ENCODE measurements at places on chromosomes 12 and 14.

- no peak for DNase-seq
Measured at GRCh38 chr14:95489214-95490137, 27.0 kb downstream of the SYNE3 start.

- DNase-seq: no peak
Measured at GRCh38 chr12:58529114-58529665, 391.1 kb downstream of the LRIG3 start.

DNA sequence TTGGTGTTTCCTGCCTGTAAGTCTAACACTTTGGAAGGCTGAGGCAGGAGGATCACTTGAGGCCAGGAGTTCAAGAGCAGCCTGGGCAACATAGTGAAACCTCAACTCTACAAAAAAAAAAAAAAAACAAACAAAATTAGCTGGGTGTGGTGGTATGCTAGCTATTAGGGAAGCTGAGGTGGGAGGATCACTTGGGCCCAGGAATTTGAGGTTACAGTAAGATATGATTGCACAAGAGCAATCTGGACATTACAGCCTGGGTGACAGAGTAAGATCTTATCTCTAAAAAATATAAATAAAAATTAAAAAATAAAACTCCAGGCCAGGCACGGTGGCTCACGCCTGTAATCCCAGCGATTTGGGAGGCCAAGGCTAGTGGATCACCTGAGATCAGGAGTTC, 39.8 kb upstream of the CMKLR1 start:
- no peak for DNase-seq

DNA sequence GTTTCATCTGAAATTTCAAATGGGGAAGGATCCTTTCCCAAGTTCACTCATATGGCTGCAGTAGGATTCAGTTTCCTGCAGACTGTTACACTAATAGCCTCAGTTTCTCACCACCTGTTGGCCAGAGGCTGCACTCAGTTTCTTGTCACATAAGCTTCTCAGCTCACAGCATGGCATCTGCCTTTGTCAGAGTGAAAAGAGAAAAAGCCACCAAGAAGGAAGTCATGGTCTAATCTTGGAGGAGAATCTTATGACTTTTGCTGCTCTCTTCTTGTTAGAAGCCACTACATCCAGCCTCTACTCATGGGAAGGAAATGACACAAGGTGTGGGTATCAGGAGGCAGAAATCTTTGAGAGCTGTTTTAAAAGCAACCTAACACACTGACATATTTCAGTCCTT, 39.4 kb upstream of the BTG1 start:
- DNase-seq: peak; percentile 79

DNA sequence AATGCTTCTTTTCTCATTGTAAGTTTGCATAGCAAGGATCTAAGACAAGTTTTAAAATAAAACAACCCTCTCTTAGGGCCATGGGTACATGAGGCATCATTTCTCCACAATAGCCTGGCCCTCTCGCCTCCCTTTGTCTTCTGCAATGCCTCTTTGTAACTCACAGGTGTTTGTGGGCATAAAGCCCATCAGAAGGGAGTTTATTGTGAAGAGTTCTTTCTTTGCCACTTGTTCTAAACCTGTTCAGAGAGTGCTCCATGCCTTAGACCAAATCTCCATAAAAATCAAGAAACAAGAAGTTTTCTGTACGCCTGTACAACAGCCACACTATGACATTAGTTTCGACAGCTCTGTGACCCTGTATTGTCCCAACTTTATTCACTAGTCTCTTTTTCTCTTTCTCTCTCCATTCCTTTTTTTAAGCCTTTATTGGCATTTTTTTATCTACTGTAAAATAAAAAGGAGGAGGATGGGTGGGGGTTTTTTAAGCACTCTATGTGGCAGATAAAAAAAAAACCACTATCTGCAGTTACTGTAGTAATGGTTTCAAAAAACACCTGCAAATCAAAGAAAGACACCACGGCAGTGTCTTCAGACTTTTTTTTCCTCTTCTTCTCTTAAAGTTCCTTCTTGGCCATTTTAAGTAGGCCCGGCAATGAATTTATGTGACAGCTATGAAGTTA, 1.6 kb downstream of the C12orf42 start:
- DNase-seq: peak; percentile 21

GRCh38 chr14:55426891-55427290, 13.5 kb downstream of the TBPL2 start:
- no peak for DNase-seq

- DNase-seq: no peak
Measured at GRCh38 chr12:120892265-120892664, 11.9 kb downstream of the SPPL3 start.
